ENCODE measurements at places on chromosomes 12 and 14.

DNA sequence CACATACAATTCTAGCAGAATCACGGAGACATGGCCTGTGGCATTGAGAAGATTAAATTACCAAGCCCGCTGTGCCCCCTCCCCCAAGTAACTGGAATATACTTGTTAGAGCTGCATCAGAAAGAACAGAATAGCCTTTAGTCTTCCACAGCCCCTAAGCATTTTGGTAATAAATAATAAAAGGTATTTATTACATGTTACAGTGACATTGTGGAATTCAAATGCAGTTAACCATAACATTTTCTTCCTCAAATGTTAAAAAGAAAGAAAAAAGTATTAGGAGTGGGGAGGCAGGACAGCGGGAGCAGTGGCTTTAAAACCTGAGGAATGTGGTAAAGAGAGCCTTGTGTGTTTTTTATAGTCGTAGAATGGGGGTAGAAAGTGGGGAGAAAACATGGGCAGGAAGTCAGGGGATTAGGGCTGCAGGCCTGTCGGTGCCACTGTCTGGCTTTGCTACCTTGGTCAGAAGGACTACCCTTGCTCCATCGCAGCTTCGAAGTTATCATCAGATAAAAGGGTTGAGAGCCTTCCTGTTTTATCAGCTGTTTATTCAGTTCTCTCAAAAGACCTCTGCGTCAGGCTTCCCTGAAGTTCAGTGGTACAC is 255.9 kb downstream of the MSRB3 start:
- no peak for DNase-seq

DNA sequence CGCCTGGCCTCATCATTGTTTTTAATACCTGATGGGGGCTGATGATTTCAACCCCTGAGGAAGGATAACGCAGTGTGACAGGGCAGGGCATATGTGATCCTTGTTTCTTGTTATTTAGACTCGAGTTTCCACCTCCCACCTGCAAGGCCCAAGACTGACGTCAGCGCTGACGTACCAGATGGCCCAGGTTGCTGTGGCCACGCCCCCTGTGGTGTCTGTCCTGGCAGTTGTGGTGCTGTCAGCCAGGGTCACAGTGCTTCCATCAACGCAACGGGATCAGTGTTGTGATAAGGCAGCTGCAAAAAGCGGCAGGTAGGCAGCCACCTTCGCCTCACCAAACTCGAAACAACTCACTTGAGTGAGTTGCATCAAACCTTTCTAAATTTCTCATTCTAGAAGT is 18.4 kb downstream of the DDX51 start:
- no peak for DNase-seq

- DNase-seq, result no peak
Observed at GRCh38 chr12:49990273-49990672, 17.5 kb downstream of the AQP6 start.

DNA sequence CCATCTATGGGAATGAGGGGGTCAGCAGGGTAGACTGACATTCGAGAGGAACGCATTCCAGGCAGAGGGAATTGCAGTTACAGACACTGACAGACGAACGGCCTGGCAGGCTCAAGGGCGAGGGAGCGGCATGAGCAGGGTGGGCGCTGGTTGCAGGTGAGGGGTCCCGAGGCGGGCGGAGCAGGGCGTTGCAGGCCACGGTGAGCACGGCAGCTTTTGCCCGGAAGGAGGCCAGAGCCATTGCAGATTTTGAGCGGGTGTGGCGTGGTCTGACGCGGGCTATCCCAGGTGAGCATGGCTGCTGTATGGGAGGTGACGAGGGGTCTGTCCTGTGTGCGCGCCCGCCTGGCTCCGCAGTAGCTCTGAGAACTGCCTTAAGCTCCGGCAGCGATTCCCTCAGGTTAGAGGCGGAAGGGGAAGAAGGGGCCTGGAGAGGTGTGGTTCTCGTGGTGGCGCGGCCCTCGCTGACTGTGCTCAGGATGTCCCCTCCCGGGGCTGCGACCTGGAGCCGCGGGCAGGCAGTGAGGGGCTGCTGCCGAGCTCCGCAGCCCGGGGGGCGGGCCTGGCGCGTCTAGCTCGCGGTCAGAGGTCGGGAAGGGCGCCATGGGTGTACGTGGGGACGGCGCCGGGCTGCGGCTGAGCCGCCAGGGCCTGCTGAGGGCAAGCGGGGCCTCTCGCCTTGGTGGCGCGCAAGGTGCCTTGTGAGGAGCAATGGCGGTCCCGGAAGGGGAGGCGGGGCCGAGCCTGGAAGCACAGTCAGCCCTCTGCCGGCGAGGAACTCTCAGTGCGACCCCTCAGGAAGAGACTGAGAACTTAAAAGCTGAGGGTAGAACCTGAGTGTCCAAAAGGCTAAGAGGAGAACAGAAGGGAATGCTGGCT is 177.1 kb downstream of the CACNA1C start:
- peak; percentile 20 for DNase-seq

- peak; percentile 38 for DNase-seq
Observed at GRCh38 chr14:105363847-105364708, 34.3 kb upstream of the TEX22 start.

GRCh38 chr12:16347391-16348298 is at the start of gene MGST1:
TSS of gene MGST1 (plus strand) at chr12:16347645. CDS start at chr12:16354253, 6,608 bp downstream.
- DNase-seq, result no peak

DNA sequence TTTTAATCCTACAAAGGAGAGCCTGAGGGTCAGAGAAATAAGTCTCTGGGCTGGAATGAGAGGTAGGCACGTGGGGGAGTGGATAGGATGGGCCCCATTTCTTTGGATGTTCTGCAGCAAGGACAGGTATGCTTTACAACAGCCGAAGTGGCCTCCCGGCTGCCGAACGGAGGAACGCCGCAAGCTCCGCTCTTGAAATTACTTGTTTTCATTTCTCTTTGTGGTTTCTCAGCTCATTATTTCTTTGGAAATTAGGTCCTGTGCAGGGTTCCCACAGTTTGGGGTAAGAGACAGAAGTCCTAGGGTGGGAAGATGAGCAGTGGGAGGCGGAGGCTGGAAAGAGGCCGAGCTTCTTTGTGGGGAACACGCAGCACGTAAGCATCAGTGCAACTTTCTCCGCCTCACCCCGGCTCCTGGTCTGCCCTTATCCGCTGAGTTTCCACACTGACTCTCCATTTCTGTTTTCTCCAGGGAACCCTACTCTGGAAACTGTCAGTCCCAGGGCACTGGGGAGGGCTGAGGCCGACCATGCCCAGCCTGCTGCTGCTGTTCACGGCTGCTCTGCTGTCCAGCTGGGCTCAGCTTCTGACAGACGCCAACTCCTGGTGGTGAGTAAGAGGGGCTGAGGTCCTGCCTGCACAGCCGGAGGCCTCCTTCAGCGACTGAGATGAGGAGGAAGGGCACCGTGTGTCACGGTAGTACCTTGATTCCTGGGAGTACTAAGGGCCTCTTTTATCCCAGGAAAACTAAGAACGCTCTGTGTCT is 2.0 kb downstream of the WNT5B start:
- no peak for DNase-seq

DNA sequence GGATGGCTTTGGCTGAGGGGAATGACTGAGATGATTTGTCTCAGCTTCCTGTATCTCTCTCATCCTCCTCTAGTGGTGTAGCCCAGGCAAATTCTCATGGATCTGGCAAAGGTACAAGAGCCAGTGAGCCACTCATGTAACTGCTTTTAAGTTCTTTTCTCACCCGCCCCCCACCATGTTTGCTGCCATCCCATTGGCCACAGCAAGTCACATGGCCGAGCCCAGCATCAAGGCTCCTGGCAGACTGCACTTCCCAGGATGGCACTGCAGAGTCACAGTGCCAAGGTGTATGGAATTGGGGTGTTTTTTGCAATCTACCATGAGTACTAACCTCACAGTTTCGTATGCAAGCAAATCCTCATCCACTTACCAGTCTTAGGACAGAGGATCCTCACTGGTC is 50.9 kb downstream of the CHST11 start:
- no peak for DNase-seq

DNA sequence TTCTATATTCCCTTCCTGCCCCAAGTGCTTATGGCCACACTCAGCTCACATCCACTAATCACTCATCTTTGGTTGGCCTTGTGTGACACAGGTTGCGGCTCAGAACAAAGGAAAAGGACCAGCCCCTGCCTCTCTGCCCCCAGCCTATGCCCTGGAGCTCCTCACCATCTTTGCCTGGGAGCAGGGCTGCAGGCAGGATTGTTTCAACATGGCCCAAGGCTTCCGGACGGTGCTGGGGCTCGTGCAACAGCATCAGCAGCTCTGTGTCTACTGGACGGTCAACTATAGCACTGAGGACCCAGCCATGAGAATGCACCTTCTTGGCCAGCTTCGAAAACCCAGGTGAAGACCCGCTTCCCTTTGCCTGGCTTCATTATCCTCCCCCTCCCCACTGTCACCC is 15.8 kb upstream of the OAS2 start:
- no peak for DNase-seq

GRCh38 chr12:11885261-11886038 is 185.3 kb upstream of the BCL2L14 start:
- DNase-seq, result no peak

- DNase-seq, result no peak
Observed at GRCh38 chr14:92426237-92426636, 87.3 kb upstream of the RIN3 start.

DNA sequence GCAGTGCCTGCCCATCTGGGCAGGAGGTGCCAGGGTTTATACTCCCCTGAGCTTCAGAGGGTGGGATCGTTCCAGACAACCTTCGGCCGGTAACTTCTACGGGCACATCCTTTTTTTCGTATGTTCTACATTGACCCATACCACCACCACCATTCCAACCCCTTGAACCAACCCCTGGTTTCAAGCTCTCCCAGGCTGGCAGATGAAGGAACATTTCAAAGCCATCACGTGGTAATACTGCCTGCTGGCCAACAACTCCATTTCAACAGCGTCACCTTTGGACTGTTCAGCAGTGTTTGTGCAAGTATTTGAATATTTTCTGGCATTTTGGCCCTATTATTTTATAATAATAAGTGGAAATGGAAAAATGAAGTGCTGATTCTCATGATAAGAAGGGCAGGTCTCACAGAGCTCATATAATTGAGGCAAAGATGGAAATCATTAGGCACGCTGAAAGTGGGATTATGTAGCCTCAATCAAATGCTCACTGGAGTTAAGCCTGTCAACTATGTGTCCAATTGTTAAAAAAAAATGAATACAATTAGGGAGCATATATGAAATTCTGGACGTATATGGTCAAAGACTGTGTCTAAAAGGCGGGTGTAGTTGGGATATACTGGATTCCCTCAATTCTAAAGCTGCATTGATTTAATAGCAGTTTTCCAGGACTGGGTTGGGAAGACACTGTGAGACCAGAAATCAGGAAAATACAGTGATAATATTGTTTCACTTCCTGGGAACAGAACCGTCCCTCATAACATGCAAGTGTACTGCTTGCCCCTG is 162.1 kb downstream of the ZFP36L1 start:
- no peak for DNase-seq

GRCh38 chr14:73887694-73888459 is 1.2 kb downstream of the ZNF410 start:
- DNase-seq, result no peak

- DNase-seq, result no peak
Observed at GRCh38 chr12:558580-558979, 98.8 kb downstream of the B4GALNT3 start.

DNA sequence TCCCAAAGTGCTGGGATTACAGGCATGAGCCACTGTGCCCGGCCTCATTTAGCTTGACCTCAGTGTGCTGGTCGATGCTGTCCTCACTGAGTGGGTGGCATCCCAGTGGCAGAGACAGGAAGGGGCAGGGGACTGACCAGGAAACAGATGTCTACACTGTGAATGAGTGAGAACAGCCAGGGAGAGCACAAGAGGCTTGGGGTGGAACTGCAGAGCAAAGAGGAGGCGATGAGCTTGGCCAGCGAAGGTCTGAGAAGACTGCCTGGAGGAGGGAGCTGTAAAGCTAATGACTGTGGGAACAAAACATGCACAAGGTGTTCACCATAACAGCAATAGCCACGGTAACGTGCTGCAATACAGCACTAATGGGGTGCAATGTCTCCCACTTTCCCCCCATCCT is 57.2 kb upstream of the BEGAIN start:
- DNase-seq, result no peak

GRCh38 chr14:28077021-28077420 is 689.6 kb upstream of the FOXG1 start:
- DNase-seq, result no peak

- no peak for DNase-seq
Observed at GRCh38 chr14:21229821-21230220, 39.4 kb downstream of the HNRNPC start.

- no peak for DNase-seq
Observed at GRCh38 chr12:47110011-47110541, 30.3 kb upstream of the AMIGO2 start.

DNA sequence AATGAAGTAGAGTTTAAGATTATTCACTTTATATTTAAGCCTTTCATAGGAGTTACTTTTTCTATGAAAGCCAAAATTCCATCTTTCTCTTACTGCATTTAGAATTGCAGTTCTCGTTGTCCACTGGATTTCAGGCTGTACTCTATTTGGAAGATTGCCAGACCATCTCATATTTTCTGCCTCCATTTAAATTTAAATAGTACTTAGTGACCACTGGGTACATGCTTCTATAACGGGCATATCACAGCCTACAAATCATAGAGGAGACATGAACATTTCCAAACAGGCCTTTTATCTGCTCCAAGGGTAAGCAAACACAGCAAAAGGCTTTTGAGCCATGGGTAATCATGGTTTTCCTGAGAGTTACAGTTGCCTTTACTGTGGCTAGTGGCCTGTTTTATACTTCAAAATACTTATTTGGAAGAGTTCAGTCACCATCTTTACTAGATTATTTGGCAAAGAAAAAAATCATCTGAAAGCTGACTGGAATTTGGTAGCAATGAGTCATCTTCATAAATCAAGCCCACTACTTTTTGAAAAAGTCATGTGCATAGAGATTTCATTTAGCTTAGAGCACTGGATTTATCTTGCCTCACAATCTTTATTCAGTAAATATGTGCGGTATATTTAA is 15.7 kb downstream of the ANO6 start:
- no peak for DNase-seq

- no peak for DNase-seq
Observed at GRCh38 chr14:83342590-83342989, 1808.9 kb upstream of the SEL1L start.

DNA sequence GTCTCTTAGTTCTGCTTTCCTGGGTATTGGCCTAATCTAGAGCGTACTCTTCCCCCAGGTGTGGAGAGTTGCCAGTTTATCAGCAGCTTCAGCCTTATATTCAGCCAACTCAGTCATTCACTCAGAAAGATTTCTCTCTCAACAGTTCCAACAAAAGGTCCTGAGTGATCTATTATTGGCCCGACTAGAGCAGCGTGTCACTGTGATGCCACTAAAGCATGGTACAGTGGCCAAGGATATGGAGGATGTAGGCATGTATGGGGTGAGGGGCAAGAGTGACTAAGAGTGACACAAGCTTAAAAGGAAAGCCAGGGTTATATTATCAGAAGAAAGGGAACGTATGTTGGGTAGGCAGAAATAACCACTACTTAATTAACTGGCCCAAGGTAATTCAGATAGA is 4.8 kb downstream of the NOPCHAP1 start:
- no peak for DNase-seq

All from activated CD4-positive, alpha-beta T cell treated with anti-CD3 and anti-CD28 coated beads for 36 hours (primary cell).